Stimulated activated CD4-positive, alpha-beta T cell treated with anti-CD3 and anti-CD28 coated beads, Interleukin-2, amount 100 ng/mL, for 48 hours (primary cell): ENCODE measurements at places on chromosomes 4 and X.

GRCh38 chr4:173642509-173642908, 112.5 kb upstream of the HAND2 start:
- no peak for DNase-seq

DNA sequence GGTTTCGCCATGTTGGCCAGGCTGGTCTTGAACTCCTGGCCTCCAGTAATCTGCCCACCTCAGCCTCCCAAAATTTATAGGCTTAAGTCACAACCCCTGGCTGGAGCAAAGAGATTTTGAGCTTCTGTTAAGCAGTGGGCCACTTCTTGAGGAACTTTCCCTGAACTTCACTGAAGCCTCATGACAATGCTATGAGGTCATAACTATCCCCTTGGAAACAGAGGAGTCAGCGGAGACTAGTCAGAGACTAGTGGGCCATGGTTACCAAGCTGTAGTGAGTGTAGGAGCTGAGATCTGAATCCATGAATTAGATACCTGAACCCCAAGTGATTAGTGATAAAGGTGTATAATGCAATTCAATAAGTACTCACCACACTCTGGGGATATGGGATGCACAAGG, 145.1 kb upstream of the MSX1 start:
- DNase-seq = no peak

- no peak for DNase-seq
These were observed 31.9 kb downstream of the ACSL1 start for GRCh38 chr4:184793735-184794355.

DNA sequence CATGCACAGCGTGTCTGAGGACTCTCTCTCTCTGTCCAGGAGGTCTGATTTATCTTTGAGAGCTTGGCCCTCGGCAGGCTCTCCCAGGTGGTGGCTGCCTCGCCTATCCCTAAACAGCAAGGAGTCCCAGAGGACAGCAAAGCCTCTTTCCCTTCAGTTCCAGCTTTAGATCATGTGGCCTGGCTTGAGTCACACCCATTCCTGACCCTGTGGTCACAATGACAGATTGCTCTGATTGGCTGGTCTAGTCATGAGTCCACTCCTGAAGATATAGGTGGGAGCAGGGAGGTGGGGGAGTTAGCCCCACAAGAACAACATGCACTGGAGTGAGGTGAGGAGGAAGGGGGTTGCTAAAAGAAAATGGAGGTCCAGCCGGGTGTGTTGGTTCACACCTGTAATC, 12.1 kb upstream of the PORCN start:
- DNase-seq = no peak

GRCh38 chr4:21991562-21991961, 43.0 kb upstream of the KCNIP4 start:
- DNase-seq = no peak
